ENCODE measurements at places on chromosomes 12 and 14.

GRCh38 chr12:126492181-126492580 lies 1426.9 kb downstream of the AACS start:
- no peak for DNase-seq

- DNase-seq: no peak
These were observed 29.3 kb upstream of the GAS2L3 start for GRCh38 chr12:100544165-100544564.

DNA sequence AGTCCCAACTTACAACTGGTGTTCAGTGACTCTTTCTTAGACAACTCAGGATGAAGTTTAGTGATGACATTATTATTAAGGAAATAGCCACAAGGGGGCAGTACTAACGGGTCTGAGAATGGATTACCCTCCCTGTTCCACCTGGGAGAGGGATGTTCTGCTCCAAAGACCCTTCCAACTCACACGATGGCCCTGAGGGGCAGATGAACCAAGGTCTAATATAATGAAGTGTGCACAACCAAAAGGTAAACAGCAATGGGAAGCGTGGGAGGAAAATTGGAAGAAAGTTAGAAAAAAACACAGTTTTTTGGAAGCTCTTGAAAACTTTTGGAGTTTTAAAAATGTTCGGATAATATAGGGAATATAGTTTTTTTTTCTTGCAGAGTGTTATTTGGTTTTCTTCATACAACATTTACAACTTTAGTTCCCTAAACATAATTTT lies 24.0 kb downstream of the FGF6 start:
- no peak for DNase-seq

- no peak for DNase-seq
These were observed 96.2 kb upstream of the CPM start for GRCh38 chr12:69028941-69029729.

DNA sequence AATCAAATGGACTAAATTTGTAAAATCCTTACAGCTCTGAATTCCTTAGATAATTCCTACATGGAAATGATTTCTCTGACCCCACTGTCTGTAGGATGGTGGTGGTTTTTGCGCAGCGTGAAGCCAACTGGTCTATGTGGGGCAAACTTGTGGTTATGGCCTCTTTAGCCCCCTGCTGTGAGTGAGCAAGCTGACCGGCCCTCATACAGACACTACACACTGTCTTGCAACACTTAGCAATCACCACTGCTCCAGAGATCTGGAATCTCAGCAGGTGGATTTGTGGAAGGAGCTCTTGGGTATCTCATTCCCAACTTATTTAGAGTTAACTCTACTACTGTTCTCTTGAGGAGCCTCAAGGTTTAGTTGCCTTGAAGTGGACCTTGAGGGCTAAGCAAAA lies 70.2 kb downstream of the SCN8A start:
- no peak for DNase-seq

- DNase-seq: no peak
These were observed 278.1 kb upstream of the LMO3 start for GRCh38 chr12:16884056-16884455.

GRCh38 chr14:76169776-76170175 lies 18.1 kb downstream of the GPATCH2L start:
- no peak for DNase-seq

DNA sequence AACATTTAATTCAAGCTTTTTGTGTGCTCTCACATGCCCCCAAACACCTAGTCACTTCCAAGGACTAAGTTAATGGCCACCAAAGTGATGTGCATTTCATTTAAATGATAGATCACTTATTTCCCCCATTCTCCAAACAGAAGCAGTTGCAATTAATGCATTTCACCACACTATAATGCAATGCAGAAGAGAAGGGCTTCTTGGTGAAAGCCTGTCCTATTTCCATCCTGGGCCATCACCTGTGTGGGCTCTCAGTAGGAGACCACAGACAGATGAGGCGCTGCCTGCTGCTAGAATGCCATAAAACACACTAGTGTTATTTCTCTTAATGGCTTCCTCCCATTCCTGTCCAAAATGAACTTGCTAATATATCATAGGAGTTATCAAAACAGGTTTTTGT lies 151.2 kb downstream of the GPR65 start:
- no peak for DNase-seq

- no peak for DNase-seq
These were observed 8.8 kb upstream of the MAP4K5 start for GRCh38 chr14:50541159-50541567.

- no peak for DNase-seq
These were observed 318.1 kb upstream of the RTL1 start for GRCh38 chr14:101221549-101222160.

DNA sequence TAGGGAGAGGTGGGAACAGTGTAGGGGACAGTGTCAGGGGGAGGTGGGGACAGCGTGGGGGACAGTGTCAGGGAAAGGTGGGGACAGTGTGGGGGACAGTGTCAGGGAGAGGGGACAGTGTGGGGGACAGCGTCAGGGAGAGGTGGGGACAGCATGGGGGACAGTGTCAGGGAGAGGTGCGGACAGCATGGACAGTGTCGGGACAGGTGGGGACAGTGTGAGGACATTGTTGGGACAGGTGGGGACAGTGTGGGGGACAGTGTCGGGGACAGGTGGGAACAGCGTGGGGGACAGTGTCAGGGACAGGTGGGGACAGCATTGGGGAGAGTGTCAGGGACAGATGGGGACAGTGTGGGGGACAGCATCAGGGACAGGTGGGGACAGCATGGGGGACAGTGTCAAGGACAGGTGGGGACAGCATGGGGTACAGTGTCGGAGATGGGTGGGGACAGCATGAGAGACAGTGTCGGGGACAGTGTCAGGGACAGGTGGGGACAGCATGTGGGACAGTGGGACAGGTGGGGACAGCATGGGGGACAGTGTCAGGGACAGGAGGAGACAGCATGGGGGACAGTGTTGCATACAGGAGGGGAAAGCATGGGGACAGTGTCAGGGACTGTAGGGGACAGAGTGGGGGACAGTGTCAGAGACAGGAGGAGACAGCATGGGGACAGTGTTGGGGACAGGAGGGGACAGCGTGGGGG lies 139.0 kb downstream of the TMEM121 start:
- DNase-seq: no peak

GRCh38 chr12:49022558-49023178 lies 4.1 kb upstream of the PRKAG1 start:
- no peak for DNase-seq

DNA sequence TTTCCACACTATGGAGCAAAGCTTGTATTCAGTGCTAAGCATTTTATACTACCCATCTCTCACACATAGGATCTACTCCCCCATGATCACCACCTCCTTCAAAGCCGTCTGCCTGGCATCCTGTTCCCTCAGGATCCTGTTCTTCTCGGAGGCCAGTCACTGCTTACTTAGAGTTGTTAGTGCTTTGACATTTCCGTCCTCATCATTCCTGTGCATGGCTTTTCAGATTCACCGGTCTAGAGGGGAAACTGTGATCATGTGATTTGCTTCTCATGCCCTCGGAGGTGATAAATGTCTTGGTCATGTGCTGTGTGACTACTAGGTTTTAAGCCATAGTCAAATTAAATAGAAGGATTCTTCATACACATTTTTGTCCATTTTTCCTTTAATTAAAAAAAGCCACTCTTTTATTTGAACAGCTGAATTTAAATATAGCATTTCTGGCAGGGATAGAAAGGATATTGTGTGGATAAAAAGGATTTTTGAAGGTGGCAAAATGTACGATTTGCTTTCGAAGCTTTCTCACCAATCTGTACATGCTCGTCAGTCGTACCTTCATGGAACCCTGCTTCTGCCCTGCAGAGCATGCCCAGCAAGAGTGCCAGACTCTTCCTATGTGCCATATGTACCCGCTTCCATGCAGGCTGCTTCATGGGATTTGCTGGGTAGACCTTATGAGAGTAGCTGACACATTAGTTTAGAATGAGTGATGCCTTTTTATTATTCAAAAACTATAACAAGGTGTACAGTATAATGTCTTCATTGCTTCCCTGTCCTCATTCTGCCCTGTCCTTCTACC lies 53.3 kb downstream of the BMAL2 start:
- DNase-seq: no peak

DNA sequence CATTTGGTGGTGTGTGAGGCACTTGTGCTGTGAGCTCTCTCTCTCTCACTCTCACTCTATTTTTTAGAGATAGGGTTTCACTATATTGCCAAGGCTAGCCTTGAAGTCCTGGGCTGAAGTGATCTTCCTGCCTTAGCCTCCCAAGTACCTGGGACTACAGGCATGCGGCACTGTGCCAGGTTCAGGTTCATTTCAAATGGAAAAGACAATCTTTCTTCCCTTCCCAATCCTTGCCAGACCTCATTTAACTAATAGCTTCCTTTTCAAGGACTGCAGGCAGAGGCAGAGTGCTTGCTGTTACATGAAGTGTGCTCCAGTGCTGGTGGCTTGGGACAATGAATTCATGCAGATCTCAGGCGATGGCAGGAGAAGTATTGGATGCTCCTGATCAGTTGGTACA lies 73.2 kb upstream of the BICD1 start:
- no peak for DNase-seq

DNA sequence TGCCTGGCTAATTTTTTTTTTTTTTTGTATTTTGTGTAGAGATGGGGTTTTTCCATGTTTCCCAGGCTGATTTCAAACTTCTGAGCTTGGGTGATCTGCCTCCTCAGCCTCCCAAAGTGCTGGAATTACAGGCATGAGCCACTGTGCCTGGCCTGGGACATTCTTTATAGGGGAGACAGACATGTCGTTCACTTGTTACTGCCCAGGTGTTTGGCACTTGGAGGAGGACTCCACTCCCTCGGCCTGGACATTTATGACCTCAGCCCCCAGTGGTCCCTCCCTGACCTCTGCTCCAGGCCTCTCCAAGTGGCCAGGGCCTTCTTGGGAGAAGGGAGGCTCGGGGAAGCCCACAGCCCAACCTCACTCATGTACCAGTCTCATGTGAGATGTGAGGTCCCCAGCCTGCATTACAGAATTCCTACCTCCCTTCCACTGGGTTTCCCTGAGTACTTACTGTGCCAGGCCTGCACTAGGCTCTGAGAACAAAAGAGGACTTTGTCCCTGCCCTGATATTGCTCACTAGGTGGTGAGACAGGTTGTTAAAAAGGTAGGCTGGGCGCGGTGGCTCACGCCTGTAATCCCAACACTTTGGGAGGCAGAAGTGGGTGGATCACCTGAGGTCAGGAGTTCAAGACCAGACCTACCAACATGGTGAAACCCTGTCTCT lies 9.7 kb upstream of the POP5 start:
- no peak for DNase-seq

GRCh38 chr12:93802293-93802692 lies 125.1 kb downstream of the CRADD start:
- no peak for DNase-seq

GRCh38 chr12:81958406-81958805 lies 199.3 kb upstream of the PPFIA2 start:
- no peak for DNase-seq

DNA sequence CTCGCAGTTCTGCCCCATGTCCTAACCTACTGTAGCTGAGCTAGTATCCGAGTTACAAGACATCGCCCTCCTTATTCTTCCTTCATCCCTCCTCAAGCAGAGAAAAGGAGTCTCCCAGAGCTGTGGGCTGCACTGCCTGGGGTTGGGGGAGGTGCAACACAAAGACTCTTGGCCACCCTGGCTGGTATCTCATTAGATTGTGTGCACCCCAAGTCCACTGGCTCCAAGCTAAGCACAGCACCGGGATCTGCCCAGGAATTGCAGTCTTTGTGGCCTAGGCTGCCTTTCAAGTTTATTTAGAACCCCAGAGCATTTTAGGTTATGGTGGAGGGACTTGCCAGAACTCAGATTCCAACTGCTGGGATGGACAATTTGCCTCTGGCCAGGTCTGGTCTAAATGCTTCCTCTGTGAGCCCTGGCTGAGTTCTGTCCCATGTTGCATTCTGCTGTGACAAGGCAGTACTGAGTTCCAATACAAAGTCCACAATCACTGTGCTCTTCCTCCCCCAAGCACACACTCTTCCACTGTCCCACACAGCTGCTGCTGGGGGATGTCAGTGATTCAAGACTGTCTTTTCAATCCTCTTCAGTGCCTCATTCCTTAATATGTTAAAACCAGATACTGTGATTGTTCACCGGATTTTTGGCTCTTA lies 169.6 kb upstream of the CLEC14A start:
- no peak for DNase-seq

DNA sequence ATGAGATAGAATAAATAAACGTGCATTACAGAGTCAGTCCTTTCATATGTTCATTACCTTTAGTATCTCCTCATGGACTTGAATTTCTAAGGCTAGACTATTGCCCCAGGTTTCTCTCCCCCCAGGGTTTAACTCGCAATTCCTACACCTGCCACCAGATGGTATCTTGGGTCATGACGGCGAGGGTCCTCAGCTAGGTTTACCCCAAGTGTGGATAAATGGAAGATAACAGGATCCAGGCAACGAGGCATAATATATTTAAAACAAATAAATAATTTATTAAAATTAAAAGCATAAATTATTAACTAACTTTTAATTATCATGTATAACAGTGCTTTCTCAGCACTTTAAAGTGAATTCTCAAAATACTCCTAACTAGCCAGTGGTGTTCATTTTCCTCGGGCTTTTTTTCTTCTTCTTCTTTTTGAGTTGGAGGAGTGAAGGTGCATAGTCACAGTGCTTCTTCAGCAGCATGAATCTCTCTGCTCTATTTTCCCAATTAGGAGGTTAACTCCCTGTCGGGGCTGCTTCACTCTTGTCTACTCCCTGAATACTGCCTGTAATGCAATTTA lies 243.5 kb upstream of the CAND1 start:
- no peak for DNase-seq

- no peak for DNase-seq
These were observed 58.8 kb downstream of the TTC7B start for GRCh38 chr14:90757452-90757851.

Measured in GM04503 (cell line).